ENCODE measurements at places on chromosomes 6 and 20. TPM values are rescaled to one million over a fixed set of nuclear protein-coding genes. Genes with fewer than 3 reads are reported as not detected.

GRCh38 chr20:23666698-23667097 is 22.1 kb downstream of the CST4 start:
- H3K4me1 ChIP-seq = no peaks in the 10 kb centered on the region
- no peak overlapping the region for H3K27ac ChIP-seq
- H3K27me3 ChIP-seq = no peaks in the 10 kb centered on the region
- DNase-seq = no peak
- no peaks in the 10 kb centered on the region for H3K36me3 ChIP-seq

The C2 gene
- 0.26 TPM for total RNA-seq

The HTR1E gene
- not detected for total RNA-seq

The ISM1 gene
- total RNA-seq = 0.78 TPM
